ENCODE measurements at places on chromosomes 4 and X.

DNA sequence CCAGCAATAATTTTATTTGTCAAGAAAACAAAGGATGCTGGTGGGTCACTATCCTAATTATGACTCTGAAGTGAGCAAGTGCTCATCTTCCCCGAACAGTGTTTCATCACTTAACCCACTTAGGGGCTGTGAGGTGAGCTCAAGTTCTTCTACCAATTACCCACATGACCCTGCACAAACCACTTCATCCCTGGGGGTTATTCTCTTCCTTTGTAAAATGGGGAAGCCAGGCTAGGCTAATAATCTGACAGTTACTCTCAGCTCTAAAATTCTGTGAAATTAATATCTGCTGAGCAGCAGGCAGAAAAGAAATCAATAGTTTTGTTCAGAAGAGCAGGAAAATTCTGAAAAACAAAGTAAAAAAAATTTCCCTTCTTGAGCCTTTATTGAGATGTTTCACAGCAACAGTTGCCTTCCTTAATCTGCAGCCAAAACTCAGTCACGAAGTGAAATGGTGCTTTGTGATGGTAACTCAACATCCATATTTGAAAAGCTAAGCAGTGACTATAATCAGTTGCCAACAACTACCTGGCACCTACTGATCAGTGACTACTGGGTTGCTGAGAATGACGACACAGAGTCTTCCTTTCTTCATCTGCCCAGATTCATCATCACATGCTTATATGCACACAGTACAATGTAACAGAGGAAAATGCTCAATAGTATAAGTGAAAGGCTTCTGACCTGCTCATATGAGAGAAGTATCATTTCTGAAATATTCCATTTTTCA, 24.1 kb downstream of the ATP8A1 start:
- DNase-seq: no peak

GRCh38 chr4:53508446-53508845, 82.8 kb downstream of the LNX1 start:
- DNase-seq: no peak

- DNase-seq: no peak
These were observed 54.6 kb downstream of the FRMPD3 start for GRCh38 chrX:107504006-107504405.

- DNase-seq: no peak
These were observed 32.9 kb downstream of the NELFA start for GRCh38 chr4:1975880-1976279.

GRCh38 chr4:23937173-23937572, 47.3 kb upstream of the PPARGC1A start:
- DNase-seq: no peak

DNA sequence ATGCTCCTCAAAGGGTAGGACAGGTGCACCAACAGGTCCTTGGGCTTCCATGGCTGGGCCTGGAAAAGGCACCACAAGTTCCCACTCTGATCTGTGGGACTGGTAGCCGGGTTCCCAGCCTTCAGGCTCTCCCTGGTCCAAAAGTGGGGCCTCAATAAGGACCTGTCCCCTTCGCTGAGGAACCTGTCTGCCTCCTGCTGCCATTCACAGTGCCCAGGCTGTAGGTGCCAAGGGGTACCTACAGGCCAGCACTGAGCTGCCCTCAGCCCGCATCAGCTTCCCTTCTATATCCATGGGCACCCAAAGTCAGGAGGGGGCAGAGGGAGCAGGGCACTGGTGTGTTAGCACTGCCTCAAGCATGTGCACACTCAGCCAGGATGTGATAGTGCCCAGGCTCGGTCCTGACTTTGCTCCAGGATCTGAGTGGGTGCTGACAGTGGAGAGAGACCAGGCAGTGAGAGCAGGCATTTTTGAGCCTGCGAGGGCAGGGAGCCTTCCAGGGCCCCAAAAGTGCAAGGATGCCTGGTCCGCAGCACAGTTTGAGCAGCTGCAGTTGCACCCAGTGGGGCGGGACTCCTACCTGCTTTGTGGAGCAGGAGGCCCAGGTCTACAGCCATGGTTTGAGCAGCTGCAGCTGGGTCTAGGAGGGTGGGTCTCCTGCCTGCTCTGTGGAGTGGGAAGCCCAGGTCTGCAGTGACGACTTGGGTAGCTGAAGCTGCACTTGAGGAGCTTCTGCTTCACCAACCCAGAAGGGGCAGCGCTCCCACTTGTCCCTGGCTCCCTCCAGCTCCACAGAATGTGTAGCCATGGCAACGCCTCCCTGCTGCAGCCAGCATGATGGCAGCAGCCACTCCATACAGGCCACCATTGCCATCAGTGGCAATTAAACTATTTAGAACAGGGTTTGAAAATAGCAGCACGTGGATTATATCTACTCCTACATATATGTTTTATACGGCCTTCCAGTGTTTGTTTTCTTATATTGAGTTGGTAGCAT, 376.4 kb downstream of the KCTD8 start:
- no peak for DNase-seq

DNA sequence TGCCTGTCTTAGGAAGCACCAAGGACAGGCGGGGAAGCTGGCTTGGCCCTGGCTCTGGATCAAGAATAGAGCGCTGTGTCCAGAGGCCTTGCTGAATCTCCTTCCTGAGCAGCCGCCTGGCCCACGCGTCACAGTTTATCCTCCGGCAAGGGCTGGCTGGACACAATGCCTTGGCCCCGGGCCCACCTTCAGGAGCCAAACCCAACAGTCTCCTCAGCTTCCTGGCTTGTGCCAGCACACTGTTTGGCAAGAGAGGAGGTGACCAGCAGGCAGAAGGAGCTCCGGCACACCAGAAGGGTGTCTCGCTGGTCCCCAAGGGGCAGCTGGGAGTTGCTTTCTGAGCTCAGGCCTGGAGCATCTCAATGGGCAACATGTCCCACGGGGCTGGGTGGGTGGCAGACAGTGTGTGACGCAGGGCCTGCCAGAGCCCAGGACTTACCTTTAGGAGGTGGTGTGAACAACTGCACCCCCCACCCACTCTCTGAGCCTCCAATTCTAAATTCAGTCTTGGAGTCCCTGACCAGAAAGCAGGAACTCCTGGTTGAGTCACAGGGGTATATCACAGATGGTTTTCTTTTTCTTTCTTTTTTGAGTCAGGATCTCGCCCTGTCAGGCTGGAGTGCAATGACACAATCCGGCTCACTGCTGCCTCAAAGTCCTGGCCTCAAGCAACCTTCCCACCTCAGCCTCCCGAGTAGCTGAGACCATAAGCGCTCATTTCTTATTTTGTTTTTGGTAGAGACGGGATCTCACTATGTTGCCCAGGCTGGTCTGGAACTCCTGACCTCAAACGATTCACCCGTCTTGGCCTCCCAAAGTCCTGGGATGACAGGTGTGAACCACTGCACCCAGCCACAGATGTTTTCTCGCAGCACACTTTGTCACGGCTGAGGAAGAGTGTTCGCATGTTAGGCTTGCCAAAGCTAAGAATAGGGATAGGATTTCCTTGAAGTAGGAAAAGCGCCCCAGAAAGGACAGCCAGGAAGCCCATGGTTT, 361.2 kb downstream of the BCOR start:
- DNase-seq: no peak

GRCh38 chrX:69264158-69264581, 98.9 kb upstream of the PJA1 start:
- no peak for DNase-seq

DNA sequence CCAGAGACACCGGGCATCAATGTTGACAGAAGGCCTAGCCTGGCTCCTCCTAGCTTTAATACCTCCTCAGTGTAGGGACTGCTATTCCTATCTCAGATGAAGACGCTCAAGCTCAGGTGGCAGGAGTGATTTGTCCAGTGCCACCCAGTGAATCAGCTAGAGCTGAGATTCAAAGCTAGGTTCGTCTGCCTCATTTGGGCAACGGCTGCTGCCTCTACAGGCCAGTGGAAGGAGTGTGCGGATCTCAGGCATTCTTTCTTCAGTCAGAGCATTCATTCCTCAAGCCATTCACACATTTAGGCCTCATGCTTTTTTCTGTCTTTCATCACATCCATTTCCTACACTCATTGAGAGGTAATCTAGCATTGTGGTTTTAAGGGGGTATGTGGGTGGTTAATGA, 7.3 kb downstream of the TSR2 start:
- DNase-seq: no peak

DNA sequence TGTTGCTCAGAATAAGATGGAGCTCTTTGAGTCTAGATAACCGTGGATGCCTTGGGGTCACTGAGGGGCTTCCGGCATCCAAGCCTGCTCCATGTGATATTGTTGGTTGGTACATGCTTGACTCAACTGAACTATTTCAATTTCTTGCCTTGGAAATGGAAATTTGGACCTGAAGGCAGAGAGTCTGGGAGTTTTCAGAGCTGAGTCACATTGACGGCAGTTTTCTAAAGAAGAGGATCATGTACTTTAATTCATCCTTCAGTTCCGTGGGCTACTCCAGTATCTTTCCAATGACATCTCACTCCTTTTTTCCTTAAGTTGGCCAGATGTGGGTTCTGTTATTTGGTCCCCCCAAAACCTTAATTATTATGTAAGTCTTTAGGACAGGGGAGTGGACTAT, 100.5 kb downstream of the MFAP3L start:
- no peak for DNase-seq

- DNase-seq: peak; percentile 67
These were observed 95.8 kb downstream of the DHX15 start for GRCh38 chr4:24488399-24489164.

GRCh38 chr4:5801696-5802095, 90.7 kb downstream of the EVC start:
- DNase-seq: no peak

- no peak for DNase-seq
These were observed 35.2 kb downstream of the ARHGEF6 start for GRCh38 chrX:136745215-136746173.

GRCh38 chrX:108298165-108298602, 140.0 kb downstream of the COL4A6 start:
- DNase-seq: no peak

DNA sequence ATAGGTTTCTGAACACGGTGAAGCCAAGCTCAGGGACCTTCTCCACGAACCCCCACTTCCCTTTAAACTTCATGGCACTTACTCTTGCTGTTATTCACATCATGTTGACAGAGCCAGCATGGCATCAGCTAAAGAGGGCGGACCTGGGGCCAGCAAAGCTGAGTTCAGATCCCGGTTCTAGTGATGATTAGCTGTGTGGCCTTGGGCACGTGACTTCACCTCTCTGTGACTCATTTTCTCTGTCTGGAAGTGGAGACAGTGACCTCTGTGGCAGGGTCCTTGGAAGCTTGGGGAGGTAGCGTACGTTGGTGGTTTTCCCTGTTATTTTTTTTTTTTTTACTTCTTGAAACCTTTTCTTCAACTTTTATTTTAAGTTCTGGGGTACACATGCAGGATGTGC, 13.4 kb downstream of the EVC start:
- DNase-seq: no peak

- DNase-seq: peak; percentile 25
These were observed 565 bp downstream of the MOB1B start for GRCh38 chr4:70902577-70903290.

DNA sequence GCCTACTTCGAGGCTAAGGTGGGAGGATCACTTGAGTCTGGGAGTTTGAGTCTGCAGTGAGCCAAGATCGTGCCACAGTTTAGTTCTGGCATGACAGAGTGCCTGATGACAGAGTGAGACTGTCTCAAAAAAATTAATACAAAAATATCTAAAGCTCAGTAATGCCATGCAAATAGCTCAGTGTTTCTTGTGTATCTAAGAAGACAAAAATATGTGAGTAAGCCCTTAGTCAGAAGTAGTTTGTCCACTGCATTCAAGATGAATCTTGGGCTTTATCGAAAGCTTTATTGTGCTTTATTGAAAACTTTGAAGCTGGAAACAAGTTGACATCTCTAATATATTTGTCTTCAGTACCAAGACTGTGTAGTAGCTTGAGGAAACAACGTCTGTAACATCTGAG, 115.9 kb downstream of the GPAT3 start:
- DNase-seq: no peak

- no peak for DNase-seq
These were observed 69.0 kb downstream of the GATB start for GRCh38 chr4:151691639-151692442.

GRCh38 chrX:11241720-11242119, 51.5 kb upstream of the AMELX start:
- no peak for DNase-seq

GRCh38 chrX:110171442-110171841, 146.4 kb downstream of the AMMECR1 start:
- DNase-seq: no peak

DNA sequence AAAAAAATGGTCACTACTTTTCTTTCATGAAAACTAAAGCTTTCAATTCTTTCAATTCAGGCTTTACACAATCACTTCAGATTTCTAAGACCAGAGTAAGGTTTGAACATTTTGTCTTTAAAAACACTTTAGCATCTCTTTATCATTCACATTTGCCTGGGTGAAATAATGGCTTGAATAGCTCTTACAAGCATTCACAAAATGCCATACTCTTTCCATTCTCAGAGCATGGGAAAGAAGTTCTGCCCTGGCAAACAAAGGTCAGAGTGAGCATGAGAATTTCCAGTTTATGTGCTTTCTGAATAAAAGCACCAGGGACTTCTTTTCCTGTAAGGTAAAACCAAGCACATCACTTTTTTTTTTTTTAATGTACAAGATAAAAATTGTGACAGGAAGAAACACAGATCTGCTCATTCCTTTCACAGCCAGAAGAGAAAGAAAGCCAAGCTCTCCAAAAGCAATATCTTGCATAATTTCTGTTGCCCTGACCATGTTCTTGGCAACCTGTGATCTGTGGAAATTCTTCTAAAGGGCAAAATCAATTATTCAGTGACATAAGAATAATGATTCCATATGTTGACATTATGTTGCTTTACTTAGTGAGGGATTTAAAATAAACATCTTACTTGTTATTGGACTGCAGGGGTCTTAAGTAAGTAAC, 64.8 kb downstream of the CD40LG start:
- no peak for DNase-seq

DNA sequence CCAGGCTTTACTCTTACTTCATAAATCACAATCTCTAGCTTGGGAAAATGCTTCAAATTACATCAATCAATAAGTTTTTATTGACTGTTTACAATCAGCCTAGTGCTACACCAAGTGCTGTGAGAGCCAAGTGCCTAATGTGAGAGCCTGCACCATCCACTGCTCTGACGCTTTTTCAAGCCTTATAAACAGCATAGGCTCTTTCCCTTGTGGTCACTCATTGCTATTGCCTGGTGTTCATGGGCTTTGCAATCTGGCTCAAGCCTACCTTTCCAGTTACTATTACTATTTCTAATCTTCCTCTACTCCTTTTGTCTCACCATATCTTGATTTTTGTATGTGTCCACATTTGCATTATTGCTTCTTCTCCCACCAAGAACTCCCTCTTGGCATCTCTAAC, 77.0 kb downstream of the REELD1 start:
- no peak for DNase-seq

- no peak for DNase-seq
These were observed 96.1 kb downstream of the FRYL start for GRCh38 chr4:48683784-48684666.

- no peak for DNase-seq
These were observed 615.4 kb upstream of the ZFP42 start for GRCh38 chr4:187380181-187380581.

GRCh38 chr4:98482847-98483806, 175.3 kb downstream of the TSPAN5 start:
- DNase-seq: peak; percentile 66

GRCh38 chr4:118936406-118936805, 47.8 kb downstream of the SYNPO2 start:
- DNase-seq: no peak

- DNase-seq: no peak
These were observed 29.1 kb upstream of the CD38 start for GRCh38 chr4:15749001-15749400.

Data from stimulated activated CD4-positive, alpha-beta T cell treated with anti-CD3 and anti-CD28 coated beads, Interleukin-4, amount 100 ng/mL, for 24 hours (primary cell).